ENCODE measurements at places on chromosomes 3 and 15. TPM values are rescaled to one million over a fixed set of nuclear protein-coding genes. Genes with fewer than 3 reads are reported as not detected.

The RARRES1 gene
- polyA plus RNA-seq: 13.6 TPM

The EBLN2 gene
- 3.2 TPM for polyA plus RNA-seq

The AGTR1 gene
- polyA plus RNA-seq: 28.1 TPM

The NRG4 gene
- polyA plus RNA-seq: 4.0 TPM

The ITGA11 gene
- 5.4 TPM for polyA plus RNA-seq

The CTXN2 gene
- not detected for polyA plus RNA-seq

The GPR156 gene
- 3.2 TPM for polyA plus RNA-seq

The FHIT gene
- 27.4 TPM for polyA plus RNA-seq

GRCh38 chr15:42608110-42608531 is 32.7 kb downstream of the STARD9 start:
- no peak for DNase-seq

DNA sequence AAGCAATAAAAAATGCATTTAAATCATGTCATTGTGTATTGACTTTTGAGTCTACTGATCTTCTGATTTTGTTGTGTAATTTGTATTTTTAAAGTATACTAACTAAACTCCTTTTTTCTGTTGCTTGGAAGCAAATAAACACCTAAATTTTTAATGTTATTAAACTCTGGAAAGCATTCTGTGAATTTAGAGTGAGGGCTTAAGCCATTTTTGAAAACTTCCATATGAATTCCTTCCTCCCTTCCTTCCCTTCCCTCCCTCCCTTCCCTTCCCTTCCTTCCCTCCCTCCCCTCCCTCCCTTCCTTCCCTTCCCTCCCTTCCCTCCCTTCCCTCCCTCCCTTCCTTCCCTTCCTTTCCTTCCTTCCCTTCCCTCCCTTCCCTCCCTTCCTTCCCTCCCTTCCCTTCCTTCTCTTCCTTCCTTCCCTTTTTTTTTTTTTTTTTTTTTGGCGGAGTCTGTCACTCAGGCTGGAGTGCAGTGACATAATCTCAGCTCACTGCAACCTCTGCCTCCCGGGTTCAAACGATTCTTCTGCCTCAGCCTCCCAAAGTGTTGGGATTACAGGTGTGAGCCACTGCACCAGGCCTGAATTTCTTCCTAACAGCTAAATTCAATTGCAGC is 56.6 kb upstream of the SENP5 start:
- no peak for DNase-seq

DNA sequence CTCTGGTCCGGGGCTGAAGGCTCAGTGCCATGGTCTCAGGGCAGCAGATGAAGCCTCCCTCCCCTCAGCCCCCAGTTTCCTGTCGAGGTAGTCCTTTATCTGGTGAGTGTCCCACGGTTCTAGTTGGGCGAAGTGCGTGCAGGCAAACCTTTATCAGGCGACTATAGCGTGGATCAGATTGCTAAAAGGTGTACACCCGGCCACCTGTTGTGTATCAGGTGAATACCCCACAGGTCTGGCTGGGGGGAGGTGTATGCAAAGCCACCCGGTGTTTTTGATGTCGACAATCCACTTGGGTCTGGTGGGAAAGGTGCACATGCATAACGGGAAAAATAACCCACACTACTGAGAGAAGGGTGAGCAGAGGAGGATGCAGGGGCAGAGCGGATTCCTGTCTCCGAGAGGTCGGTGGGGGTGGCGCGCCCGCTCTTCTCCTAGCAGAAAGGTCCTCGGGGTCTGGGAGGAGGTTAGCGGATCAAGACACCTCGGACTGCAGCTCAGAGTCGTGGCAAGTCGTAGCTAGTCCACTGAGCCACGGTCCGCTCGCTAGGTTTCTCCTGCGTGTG is 507 bp downstream of the SLC12A6 start:
- DNase-seq: no peak

DNA sequence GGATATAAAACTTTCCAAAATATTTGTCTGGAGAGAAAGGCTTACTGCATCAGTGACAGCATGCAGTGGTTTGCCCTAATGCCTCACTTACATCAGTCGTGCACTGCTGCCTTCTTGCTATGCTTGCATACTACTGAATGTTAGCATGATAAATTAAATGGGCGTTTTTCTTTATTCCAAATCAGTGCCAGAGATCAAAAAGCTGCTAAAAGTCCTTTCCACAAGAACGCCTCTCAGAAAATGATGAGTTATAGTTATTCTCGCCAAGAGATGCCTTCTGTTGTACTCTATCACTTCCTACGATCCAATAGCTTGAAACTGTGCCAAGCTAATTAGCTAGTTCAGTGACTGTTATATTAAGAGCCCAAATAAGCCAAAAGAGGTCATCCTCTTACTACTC is 345.8 kb upstream of the ROBO2 start:
- DNase-seq: no peak

Measured in right renal pelvis (tissue), 4 donors.